Renal cortex interstitium (tissue), 15 donors: ENCODE measurements at places on chromosomes 12 and 14. TPM values are rescaled to one million over a fixed set of nuclear protein-coding genes. Genes with fewer than 3 reads are reported as not detected.

Gene NINJ2
- polyA plus RNA-seq, result 0.89 TPM

Gene PELI2
- 22.1 TPM for polyA plus RNA-seq

Gene PZP
- polyA plus RNA-seq, result 0.47 TPM

Gene NABP2
- polyA plus RNA-seq, result 33.1 TPM

Gene GLIPR1L1
- 0.86 TPM for polyA plus RNA-seq

DNA sequence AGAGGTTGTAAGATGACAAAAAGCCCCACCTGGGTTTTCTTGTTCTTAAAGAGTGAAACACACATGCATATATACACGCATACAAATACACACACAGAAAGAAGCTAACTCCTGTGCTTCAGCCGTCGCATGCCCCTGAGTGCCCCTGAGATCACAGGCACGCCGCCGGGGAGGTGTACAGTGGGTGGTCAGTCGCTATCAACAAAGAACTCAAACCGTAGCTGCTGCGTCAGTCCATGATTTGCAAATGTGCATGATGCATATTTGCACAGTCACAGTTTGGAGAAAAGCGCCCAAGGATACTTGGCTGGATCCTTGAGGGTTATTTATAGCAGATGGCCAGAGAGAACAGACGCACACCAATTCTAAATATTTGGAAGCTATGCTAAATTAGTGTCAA is 206.9 kb downstream of the TMEM132D start:
- DNase-seq, result no peak

DNA sequence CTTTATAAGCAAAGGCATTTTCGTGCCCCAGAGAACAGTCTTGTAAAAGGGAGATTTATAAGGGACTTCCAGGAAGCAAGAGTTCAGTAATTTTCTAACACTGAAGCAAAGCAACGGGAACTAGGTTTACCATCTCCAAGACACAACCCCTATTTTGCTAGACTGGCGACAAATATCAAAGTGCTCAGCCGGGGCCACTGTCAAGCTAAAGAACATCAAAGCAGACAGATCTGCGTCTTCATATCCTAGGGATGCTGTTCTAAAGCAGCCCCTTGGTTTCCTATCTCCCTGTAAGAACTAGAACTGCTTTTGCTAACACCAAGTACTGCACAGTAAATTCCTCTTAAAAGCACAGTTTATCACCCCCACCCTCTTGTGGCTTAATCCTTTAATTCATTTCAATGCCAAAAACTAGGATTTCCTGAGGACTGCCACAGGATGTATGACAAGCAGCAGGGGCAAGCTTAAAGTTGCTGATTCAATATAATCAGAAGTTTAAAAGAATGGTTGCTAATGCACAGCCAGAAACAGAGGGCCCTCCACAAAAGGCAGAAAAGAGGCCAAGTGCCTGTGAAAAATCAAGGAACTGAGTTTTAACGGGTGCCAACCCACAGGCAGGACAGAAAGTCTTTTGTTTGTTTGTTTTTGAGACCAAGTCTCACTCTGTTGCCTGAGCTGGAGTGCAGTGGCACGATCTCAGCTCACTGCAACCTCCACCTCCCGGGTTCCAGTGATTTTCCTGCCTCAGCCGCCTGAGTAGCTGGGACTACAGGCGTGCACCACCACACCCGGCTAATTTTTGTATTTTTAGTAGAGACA is 44.0 kb upstream of the ISM2 start:
- DNase-seq, result no peak

DNA sequence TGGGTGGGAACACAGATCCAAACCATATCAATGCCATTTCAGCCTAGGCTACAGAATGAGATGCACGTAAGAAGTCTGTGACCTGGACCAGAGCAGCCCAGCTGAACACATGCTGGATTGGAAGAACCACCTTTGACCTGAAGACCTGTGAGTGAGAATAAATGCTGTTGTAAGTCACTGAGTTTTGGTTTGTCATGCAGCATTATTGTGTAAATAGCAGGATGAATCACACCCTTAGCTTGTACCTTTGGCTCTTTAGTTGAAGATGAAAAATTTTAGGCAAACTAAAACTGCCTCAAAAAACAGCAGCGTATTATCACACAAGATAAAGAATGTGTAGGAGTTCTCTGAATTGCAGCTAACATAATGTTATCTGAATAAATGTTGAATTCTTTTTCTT is 199.4 kb upstream of the LRIG3 start:
- DNase-seq, result no peak

GRCh38 chr14:70696026-70696425 is 54.3 kb downstream of the TTC9 start:
- no peak for DNase-seq

DNA sequence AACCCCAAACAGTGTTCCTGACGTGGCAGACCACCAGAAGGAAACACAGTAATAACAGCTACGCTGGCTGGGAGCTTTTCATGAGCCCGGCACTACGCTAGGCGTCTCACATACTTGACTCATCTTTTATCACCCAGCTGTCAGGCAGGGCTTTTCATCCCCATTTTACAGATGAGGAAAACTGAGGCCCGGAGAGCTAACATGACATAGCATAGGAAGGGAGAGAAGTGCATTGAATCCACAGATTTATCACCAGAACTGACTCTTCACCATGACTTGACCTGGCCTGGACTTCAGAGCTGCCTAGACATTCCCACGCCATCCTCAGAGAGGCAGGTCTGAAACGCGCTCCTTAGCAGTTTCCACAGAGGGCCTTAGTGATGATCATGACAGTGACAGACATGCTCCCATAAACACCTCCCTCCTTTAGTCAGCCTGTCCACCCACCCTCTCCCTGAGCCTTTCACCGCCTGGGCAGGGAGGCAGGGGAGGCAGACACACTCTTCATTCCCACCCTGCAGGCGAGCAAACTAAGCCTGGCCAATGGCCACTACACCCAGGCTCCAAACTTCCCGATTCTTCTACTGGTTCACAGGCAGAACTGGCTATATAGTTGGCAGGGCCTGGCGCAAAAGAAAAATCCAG is 56.2 kb downstream of the RBM19 start:
- DNase-seq, result no peak

GRCh38 chr12:49733219-49734017 is 7.9 kb upstream of the TMBIM6 start:
- no peak for DNase-seq

GRCh38 chr12:31322801-31323207 is 3.1 kb downstream of the SINHCAF start:
- DNase-seq, result peak; percentile 40

DNA sequence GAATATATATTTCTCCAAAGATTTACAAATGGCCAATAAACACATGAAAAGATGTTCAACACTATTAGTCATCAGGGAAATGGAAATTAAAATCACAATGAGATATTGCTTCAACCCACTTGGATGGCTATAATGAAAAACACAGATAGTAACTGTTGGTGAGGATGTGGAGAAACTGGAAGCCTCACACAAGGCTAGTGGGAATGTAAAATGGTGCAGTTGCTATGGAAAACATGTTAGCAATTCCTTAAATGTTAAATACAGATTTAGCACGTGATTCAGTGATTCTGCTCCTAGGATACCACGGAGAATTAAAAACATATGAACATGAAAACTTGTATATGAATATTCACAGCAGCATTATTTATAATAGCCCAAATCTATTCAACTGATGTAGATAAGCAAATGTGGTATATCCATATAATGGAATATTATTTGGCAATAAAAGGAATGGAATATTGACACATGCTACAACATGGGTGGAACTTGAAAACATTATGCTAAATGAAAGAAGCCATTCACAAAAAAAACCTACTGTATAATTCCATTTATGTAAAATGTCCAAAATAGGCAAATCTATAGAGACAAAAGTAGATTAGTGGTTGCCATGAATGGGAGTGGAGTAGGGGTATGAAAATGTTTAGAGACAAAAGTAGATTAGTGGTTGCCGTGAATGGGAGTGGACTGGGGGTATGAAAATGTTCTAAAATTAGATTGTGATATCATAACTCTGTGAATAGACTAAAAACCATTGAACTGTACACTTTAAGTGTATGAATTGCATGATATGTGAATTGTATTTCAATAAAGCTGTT is 227.1 kb upstream of the DDHD1 start:
- no peak for DNase-seq

DNA sequence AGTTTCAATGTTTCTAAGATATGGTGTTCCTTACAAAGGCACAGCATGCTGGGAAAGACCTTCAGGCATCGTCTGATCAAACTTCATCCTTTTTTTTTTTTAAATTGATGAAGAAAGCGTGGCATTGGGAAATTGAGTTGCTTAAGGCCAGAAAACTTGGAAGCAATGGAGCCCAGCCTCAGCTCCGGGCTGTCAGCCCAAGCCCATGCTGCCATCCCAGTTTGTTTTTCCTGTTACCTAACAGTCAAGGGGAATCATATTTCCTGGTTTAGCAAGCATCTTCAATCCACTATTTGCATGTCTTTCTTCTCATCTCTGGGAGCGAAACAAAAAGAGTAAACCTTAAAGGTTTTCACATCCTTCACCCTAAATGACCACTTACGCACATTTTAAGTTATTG is 200.2 kb downstream of the CHST11 start:
- DNase-seq, result no peak

- no peak for DNase-seq
Observed at GRCh38 chr12:96171905-96172304, 22.3 kb upstream of the ELK3 start.

- peak; percentile 33 for DNase-seq
Observed at GRCh38 chr14:39592116-39592789, 160.0 kb upstream of the FBXO33 start.
